ENCODE measurements at places on chromosomes 2 and 18.
A peak's percentile ranks its signal among the peaks of the same experiment; 100 is the strongest.

DNA sequence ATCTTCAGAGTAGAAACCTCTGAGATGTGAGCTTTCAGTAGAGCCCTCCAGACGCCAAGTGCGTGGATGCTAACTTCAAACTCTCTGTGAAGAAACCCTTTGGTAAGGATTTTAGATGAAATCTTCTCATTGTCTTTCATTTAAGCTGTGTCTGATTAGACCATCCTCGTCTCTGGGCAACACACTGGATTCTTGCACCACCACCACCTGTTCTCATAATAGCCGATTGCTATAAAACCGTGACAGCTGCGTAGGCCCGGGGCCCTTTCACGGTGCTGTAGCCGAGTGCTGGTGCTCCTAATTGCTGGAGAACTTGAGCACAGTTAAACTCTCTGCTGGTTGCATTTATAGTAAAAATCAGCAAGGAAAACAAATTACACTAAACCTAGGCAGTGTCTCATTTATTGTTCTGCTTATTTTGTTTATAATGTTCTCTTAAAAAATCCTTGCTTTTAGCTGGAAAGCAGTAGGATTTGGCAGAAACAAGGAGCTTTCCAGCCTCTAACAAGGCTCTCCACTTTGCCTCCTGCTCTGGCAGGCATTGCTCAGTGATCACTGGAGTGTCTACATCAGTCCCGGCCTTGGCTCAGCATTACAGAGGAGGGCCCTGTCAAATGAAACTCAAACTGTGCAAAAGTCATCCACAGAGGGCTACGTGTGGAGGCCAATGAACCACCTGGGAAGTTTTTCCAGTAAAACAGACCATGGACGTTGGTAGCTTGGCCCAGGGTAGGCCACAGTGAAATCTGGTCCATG lies 40.9 kb upstream of the MBP start:
- no peak for DNase-seq

- peak; percentile 34 for DNase-seq
These were observed 142.2 kb upstream of the PXDN start for GRCh38 chr2:1886405-1886992.

DNA sequence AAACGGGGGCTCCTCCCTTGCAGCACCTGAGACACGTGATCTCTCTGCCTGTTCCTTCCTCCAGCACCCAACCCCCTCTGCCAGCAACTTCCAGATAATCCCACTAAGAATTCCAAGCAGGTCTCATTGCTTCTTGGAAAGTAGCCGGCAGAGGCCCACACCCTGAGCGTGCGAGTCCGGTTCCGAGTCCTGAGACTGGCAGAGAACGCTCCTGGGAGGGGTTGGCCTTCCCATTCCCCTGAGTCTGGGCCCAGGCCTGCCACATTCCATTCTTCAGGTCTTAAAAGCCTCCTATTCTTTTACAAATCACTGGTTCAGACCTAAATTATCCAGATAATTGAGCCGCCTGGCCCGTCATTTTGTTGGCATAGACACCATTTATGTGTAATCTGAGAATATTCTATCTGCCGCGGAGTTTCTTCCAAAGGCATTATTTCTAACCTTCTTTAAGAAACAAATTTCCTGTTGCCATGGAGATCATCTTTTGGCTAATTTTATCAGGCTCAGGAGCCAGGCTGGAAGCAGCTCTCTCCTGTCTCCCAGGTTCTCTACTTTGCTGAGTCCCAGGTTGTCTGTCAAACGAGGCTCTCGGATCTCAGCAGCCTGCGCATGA lies 165.4 kb downstream of the MYCN start:
- no peak for DNase-seq

GRCh38 chr2:17441790-17442189 lies 76.5 kb downstream of the RAD51AP2 start:
- DNase-seq: no peak

DNA sequence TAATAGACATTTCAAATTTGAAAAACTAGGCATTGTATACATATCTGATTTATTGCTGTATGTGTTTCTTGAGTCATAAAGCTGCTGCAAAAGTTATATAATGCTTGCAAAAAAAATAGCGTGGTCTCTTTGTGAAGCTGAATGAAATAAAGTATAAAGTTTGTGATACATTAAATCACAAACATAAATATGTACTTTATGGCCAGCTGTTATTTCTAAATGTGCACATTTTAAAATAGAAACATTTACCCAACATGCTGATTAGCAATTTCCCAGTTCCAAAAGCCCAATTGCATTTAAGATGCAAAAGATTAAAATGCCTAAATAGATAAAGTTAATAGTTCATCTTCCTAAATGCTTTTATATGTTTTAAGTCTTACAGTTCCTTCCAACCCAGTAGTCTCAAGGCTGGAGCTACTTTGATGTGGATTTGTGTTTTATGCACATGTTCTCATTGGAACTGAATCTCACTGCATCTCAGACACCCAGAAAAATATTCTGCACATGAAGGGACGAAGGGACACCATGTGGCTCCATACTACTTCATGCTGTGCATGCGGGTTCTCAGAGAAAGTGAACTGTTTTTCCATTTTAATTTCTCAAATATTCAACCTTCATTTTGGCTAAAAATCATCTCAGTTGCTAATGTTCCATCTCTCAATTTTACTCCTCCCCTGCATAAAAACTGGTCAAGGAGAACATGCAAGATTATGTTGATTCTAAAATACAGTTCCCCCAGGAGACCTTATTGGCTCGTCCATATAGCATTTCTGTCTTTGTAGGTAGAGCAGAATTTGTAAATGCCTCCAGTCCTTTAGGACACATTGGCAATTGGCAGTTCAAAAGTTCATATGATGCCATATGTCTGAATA lies 304.6 kb downstream of the MTX2 start:
- no peak for DNase-seq

- DNase-seq: no peak
These were observed 137.6 kb downstream of the NCK2 start for GRCh38 chr2:105882341-105882740.

GRCh38 chr2:23658466-23658942 lies 268.4 kb downstream of the ATAD2B start:
- no peak for DNase-seq

- no peak for DNase-seq
These were observed 45.1 kb upstream of the HDAC4 start for GRCh38 chr2:239445771-239446524.

- DNase-seq: peak; percentile 75
These were observed 73.1 kb downstream of the CACNB4 start for GRCh38 chr2:152025678-152026287.

DNA sequence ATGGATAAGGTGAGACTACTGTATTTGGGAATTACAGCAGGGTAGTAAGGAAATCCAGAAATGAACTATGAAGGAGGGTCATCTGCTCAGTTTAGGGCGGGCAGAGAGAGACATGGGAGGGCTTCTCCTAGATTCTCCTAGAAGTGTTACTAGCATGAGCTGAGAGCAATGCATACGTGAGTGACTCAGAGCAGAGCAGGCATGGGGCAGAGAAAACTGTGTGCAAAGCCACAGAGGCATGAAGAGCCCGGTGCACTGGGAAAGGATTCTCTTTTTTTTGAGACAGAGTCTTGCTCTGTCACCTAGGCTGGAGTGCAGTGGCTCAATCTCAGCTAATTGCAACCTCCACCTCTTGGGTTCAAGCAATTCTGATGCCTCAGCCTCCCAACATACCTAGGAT lies 116.2 kb downstream of the SOCS6 start:
- DNase-seq: no peak

- peak; percentile 50 for DNase-seq
These were observed 80.2 kb downstream of the NDUFA10 start for GRCh38 chr2:239944694-239945551.

DNA sequence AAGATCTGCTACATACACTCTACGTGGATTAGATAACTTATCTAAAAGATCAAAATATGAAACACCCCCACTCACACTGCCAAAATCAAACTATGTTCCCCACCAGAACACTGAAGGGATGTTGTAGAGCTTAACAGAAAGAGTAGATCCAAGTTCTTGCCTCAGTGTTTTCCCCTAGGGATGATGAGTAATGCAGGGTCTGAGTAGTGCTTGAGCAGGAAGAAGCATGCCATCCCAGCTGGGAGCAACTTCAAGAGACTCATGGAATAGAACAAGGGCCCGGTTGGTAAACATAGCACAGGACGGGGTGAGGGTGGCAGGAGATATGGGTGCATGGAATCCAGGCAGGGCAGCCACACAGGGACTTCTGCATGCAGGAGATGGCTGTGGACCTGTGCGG lies 74.3 kb downstream of the SNTG2 start:
- DNase-seq: no peak

GRCh38 chr2:234111523-234111922 lies 61.0 kb downstream of the SPP2 start:
- no peak for DNase-seq

DNA sequence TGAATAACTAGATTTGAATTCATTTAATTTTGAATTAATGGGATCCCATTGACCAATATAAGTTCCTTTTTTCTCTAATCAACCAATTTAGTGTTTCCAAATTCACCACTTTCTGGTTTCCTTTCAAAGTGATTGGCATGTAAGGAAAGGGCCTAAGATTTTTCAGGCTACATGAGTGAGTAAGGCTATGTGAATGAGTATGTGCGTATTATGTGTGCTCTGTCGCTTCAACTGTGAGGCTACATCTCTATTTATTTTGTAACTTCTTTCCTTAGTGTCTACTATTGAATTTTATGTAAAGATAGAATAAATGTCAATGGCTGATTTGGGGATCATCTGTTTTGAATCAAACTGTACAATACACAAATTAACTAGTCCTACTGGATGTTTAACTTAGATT lies 110.6 kb downstream of the ABCA12 start:
- no peak for DNase-seq

DNA sequence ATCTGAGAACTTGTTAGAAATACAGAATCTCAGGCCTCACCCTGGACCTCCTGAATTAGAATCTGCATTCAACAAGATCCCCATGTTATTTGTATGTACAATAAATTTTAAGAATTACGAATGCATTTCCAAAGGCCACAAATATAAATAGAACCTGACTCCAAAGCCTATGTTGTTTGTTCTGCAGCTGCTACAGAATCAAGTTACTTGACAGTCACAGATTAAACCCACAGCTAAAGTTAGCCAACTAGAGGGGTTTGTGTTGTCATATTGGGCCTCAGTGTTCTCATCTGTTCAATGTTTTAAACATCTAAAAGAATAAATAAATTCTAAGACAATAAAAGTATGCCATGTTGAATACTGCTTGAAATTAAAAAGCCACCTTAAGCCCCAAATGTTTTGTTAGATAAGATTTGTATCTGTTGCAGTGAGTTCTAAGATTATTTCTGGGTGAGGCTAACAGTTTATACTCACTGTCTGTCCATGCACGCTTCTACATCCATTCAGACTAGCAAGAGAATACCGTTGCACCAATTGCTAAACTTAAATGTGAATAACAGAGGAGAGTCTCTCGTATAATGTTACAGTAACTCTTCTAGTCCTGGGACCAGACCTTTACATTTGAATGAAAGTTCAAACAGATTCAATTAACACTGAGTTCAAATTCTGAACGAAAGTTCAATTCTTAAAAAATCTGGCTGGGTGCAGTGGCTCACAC lies 200.4 kb downstream of the MEMO1 start:
- DNase-seq: no peak

- no peak for DNase-seq
These were observed 267.9 kb upstream of the TNP1 start for GRCh38 chr2:217127744-217128143.

GRCh38 chr18:41096504-41096903 lies 858.5 kb upstream of the PIK3C3 start:
- DNase-seq: no peak

- no peak for DNase-seq
These were observed 122.1 kb upstream of the TRIB2 start for GRCh38 chr2:12594590-12594989.

- DNase-seq: no peak
These were observed 19.5 kb downstream of the ANKRD30B start for GRCh38 chr18:14767474-14767873.

- DNase-seq: no peak
These were observed 2.1 kb downstream of the SPOPL start for GRCh38 chr2:138503652-138504051.

GRCh38 chr2:157469726-157470125 lies 25.8 kb upstream of the CYTIP start:
- no peak for DNase-seq

DNA sequence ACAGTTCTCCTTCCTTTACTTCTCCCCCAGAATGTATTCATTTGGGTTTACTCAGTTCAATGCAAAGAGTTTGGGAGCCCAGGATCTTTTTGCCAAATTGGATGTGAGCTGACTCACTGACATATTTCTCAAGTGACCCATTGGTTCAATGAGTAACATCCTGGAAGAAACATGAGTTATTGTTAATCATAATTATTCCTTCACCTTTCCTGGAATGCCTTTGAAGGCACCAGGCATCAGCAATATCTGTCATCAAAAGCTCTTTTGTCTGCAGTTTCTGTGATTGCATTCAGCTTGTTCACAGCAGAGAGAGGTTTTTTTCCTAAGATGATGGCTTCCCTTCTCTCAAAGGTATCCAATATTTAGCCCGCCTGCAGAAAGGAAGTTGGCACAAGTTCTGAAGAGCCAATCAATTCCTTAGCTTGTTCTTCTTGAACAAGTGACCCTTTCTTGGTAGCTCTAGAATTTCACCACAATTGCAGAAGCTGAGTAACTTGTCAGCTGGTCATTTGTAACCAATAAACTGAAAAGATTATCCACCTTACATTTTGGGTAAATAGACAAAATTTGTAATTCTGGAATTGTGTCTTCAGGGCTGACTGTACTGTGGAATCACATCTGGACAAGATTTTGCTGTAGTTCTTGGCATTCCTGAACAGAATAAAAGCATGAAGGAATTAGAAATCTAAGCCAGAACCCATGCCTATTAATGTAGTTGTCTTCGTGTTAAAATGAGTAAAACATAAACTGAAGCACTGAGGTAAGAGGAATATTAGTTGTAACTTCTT lies 72.2 kb upstream of the TMEM17 start:
- DNase-seq: no peak

DNA sequence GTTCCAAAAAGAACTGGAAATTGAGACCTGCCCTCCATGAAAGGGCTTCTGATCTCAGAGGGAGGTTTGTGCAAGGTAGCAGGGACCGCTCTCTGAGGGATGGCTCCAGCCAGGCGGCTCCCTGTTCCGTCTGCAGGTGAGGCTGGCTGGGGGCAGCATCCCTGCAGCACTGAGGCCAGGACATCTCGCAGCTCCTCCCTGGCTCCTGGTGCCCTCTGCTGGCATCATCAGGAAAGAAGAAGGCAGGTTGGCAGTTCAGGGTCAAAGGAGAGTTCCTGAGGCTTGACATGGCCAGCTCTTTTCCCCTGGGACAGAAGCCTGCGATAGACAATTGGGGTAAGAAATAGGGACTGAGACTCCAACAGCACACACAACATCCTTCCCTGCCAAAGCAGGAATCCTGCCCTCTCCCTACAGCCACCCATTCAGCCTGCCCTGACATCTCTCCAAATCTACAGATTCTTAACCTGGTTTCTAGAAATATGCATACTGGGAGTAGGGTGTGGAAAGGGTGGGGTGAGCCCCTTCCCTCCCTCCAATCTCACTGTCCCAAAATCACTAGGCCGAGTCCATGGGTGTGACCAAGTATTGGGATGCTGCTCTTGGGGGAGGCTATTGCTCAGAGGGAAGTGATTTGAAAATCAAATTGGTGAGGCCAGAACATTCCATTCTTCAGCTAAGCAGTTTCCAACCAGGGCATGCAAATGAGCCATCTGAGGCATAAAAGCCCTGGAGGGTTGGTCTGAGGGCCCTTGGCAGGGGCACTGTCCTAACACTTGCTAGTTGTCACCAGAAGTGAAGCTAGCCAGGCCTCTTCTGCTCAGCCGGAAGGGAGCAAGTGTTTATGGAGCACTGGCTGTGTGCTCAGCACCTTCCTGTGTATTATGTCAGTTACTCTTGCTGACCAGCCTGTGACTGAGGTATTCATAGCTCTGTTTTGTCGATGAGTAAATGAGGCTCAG lies 185.4 kb downstream of the TFCP2L1 start:
- no peak for DNase-seq
